Osteoblast (primary cell): ENCODE measurements at places on chromosomes 2 and 18. TPM values are rescaled to one million over a fixed set of nuclear protein-coding genes. Genes with fewer than 3 reads are reported as not detected.

SSB gene
- total RNA-seq: 82.2 and 94.1 TPM in 2 replicates

GLI2 gene
- total RNA-seq: 3.8 and 10.1 TPM in 2 replicates

LIMS4 gene
- total RNA-seq: 6.9 and 15.9 TPM in 2 replicates

FIGN gene
- total RNA-seq: 2.5 and 4.1 TPM in 2 replicates

DNA sequence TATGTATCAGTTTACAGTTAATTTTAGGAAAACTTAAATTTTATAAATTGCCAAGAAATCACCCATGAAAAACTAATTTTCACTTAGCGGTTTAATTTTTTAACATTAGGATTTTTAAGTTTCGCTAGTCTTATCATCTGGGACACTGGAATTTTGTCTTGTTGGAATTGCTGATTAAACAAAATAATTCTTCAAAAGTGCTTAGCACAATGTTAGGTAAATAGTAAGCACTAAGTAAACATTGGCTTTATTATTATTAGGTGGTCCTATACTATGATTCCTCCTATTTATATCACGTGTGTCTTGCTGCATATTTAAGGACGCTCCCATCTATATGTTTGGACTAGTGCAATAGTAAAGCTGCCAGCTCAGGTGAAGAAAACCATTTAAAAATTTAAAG is 54.6 kb upstream of the MAP4K3 start:
- no peak for DNase-seq

DNA sequence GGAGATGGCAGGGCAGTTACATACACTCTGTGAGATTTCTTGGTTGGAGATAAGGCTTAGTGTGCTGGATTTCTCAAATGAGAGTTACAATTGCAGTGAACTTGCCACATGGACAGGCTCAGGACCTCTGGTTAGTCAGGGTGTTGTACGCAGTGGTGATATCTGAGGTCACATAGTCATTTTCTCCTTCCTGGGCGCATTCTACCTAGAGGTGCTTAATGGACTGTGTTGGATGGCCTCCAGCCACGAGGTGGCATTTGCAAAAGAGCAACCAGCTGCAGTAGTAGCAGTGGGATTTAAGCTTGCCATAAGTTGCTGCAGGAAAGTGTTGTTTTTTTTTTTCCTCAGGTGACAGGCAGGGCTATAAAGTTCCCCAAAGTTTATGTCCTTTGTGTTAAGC is 173.8 kb upstream of the TMEM200C start:
- no peak for DNase-seq

DNA sequence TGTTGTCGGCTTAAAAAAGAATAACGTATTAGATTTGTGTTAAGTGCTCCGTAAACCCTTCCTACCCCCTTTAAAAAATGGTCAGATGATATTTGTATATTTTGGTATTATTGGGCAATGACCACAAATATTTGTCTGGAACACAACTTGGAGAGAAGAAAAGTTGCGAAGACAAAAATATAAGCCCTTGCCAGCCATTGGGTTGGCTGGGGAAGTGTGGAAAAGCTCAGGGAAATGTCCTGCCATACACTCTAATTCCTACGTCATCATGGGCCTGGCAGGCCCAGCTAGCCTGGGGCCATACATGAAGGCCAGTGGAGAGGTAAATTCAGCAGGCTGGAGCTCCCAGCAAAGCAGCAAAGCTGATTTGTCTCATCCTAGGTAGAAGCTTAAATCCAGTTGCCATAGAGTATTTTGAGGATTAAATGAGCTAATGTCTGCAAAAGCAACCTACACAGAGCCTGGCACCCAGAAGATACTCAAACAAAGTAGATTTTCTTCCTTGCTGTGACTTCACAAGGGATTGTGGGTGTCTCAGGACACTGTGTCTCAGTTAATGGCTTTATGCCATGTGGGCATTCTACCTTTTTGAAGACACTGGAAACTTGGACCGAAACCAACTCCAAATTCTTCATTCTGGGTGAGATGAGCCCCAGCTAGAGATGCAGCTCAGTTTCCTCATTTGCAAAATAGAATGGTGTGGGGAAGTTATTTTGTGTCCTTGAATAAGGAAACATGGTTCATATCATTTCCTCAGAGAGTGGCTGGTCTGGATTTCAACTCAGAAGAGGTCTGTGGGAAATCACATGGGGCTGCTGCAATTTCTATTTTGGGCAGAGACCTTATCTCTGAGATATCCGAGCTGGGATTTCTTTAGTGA is 87.9 kb upstream of the MAP4K3 start:
- DNase-seq: no peak

- no peak for DNase-seq
Observed at GRCh38 chr18:39604836-39605235, 2039.2 kb upstream of the CELF4 start.
